ENCODE measurements at places on chromosomes 12 and 14.

- no peak for DNase-seq
These were observed 196.6 kb upstream of the FLRT2 start for GRCh38 chr14:85333313-85333712.

- no peak for DNase-seq
These were observed 18.6 kb upstream of the ZDHHC17 start for GRCh38 chr12:76745343-76745742.

GRCh38 chr14:23538785-23539184 is 12.8 kb downstream of the ZFHX2 start:
- no peak for DNase-seq

GRCh38 chr14:79161571-79161970 is 991.4 kb downstream of the NRXN3 start:
- DNase-seq, result no peak

DNA sequence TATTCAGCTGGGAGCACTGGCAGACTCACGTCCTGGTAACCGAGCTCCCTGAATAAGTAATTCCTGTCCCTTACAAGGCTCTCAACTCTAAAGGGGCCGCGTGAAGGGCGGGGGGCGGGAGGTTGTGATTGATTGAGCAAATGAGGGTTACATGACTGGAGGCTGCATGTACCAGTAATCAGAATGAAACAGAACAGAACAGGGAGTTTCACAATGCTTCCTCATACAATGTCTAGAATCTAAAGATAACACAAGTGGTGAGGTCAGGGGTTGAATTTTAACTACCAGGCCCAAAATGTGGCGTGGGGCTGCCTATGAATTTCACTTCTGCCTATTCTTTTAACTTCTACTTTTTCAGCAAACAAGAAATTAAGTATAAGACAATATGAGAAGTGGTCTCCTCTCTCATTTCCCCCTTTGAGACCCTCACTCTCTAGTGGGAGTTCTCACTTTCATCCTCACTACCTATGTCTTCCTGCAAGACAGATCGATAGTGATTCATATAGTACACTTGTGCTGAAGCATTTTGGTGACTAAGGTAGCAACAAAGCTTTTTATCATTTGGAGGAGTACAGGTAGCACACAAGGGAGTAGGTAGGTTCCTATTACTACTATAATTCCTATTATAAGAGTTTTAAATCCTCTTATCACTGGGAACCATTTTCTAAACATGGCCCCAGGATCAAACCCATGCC is 239.8 kb downstream of the KTN1 start:
- no peak for DNase-seq

DNA sequence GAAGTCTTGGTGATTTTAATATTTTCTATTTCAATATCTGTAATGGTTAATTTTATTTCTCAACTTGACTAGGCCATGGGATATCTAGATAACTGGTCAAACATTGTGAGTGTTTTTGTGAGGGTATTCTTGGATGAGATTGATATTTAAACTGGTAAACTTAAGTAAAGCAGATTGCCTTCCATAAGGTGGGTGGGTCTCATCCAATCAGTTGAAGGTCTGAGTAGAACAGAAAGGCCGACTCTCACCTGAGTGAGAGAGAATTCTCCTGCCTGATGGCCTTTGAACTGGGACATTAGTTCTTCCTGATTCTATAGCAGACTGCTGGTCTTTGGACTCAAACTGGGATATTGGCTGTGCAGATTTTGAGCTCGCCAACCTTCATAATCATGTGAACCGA is 36.3 kb downstream of the OTOGL start:
- no peak for DNase-seq

DNA sequence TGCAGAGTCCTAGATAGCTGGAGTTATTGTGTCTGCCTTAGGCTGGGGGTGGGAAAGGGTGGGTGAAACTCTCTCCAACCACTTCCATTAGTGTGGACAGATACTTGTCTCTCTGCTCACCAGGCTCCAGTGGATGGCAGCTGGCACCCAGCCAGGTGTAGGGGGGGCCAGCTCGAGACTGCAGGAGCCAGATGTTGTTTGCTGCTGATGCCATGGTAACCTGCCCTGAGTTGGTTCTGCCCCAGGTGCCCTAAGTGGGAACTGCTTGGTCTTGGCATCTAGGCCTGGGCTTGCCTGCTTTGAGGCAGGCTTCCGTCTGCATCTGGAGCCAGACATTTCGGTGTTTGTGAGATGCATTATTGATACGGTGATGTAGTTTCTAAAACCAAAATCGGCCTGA is 82.2 kb downstream of the ADCK1 start:
- DNase-seq, result no peak

Data from vagina (tissue), 2 donors.